ENCODE measurements at places on chromosomes 3 and 15. TPM values are rescaled to one million over a fixed set of nuclear protein-coding genes. Genes with fewer than 3 reads are reported as not detected.

The SETMAR gene
- 11.5 TPM for total RNA-seq

The NISCH gene
- 97.0 TPM for total RNA-seq

The ISL2 gene
- 0.12 TPM for total RNA-seq

The IMPG2 gene
- total RNA-seq = 0.44 TPM

The SH3GL3 gene
- total RNA-seq = 0.11 TPM

The PCLAF gene
- 44.9 TPM for total RNA-seq

The GOLGA8J gene
- 0.11 TPM for total RNA-seq

The UROC1 gene
- not detected for total RNA-seq

The NGRN gene
- total RNA-seq = 76.0 TPM

The CCR1 gene
- 0.87 TPM for total RNA-seq

The CEMIP gene
- 14.6 TPM for total RNA-seq

The GTPBP8 gene
- total RNA-seq = 38.6 TPM

The TASOR gene
- 91.7 TPM for total RNA-seq

The INSYN1 gene
- total RNA-seq = 0.50 TPM

The SLTM gene
- 99.8 TPM for total RNA-seq

The PCOLCE2 gene
- total RNA-seq = 25.4 TPM

The OXTR gene
- total RNA-seq = 12.1 TPM

The OIP5 gene
- 12.1 TPM for total RNA-seq

The EPHB3 gene
- total RNA-seq = 8.5 TPM

The NEIL1 gene
- 6.1 TPM for total RNA-seq

The CHP1 gene
- total RNA-seq = 55.9 TPM

The PPP1R14D gene
- not detected for total RNA-seq

The CHAC1 gene
- 36.5 TPM for total RNA-seq

The GHRL gene
- 0.25 TPM for total RNA-seq

The TGM4 gene
- total RNA-seq = not detected

The ABI3BP gene
- total RNA-seq = 7.0 TPM

The BCHE gene
- total RNA-seq = 13.4 TPM

The TPRA1 gene
- 34.2 TPM for total RNA-seq

The SCAANT1 gene
- not detected for total RNA-seq

The GABRR3 gene
- total RNA-seq = not detected

The RTF1 gene
- total RNA-seq = 16.0 TPM

The PLEKHO2 gene
- total RNA-seq = 16.9 TPM

The SLC12A1 gene
- total RNA-seq = not detected

The PLA1A gene
- total RNA-seq = 0.25 TPM

The TGM5 gene
- not detected for total RNA-seq

The SERINC4 gene
- total RNA-seq = not detected

The CADM2 gene
- not detected for total RNA-seq

The TRPC1 gene
- 51.9 TPM for total RNA-seq

The SLC51B gene
- total RNA-seq = 0.33 TPM

Measured in uterine smooth muscle cell (primary cell).